ENCODE measurements at places on chromosomes 16 and 17.

DNA sequence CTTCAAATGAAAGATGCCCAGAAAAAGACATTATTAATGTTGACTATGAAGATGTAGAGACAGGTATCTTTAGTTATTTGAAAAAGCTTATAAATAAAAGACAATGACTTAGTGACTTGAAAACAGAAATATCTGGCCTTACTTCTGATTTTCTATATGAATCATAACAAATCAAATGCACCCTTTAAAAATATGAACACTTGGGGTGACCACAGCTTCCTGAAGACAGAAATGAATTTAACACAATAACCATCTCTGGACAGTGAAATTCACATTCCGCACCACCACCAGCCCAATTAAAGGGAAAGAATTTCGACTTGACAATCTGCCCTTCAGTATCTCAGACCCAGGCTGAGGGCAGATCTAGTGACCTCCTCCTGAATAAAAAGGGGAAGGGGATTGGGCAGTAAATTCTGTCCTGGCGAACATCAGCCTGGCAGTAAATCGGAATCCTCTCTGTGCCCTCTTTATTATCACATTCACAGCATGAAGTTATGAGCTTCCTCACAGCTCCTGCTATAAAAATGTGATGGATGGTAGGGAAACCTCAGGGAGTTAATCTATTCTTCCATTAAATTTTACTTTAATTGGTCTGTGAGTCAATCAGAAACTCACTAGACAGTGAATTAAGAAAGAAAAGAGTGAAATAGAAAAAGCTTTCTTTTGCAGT lies 131.5 kb downstream of the SNX11 start:
- no peak for DNase-seq

- peak; percentile 49 for DNase-seq
These were observed at the start of gene TBKBP1 for GRCh38 chr17:47693731-47694580. TSS of gene TBKBP1 (plus strand) at chr17:47694161. CDS start at chr17:47696113, 1,952 bp downstream.

- DNase-seq, result peak; percentile 86
These were observed 12.5 kb downstream of the NOB1 start for GRCh38 chr16:69741951-69742904.

DNA sequence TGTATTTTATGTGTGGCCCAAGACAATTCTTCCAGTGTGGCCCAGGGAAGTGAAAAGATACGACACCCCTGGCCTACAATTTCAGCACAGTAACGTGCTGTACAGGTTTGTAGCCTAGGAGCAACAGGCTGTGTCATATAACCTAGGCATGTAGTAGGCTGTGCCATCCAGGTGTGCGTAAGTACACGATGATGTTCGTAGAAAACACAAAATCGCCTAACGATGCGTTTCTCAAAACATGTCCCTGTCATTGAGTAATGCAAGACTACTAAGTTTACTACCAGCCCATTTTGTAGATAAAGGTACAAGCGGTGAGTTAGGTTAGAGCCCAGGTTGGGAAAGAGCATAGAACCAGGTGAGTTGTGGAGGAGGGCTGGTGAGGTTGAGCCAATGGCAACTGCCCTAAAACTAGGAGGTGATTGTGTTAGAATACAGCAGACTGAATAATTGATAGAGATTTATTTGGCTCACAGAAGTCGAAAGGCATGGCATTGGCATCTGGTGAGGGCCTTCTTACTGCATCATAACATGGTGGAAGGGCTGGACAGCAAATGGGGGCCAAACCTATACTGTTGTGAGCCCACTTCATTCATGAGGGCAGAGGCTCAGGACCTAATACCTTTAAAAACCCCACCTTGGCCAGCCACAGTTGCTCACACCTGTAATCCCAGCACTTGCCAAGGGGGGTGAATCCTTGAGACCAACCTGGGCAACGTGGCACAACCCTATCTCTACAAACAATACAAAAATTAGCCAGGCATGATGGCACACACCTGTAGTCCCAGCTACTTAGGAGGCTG lies 4.2 kb downstream of the EIF1 start:
- DNase-seq, result no peak

DNA sequence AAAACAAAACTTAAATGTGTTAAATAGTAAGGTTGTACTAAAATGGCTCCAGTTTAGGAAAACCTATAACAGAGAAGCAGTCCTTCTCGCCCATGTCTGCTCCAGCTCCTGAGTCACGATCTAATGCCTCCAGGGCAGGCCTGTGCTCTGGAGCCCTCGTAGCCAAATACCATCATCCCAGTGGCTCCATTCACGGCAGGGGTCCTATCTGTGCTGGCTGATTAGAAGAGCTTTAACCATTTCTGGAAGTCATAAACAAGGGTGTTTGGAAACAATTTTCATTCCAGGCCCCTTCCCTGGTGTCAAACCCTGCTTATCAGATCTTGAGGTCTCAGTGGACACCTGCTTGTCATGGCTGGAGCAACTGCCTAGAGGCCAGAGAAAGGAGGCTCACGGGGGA lies 336.9 kb downstream of the SOX9 start:
- no peak for DNase-seq

DNA sequence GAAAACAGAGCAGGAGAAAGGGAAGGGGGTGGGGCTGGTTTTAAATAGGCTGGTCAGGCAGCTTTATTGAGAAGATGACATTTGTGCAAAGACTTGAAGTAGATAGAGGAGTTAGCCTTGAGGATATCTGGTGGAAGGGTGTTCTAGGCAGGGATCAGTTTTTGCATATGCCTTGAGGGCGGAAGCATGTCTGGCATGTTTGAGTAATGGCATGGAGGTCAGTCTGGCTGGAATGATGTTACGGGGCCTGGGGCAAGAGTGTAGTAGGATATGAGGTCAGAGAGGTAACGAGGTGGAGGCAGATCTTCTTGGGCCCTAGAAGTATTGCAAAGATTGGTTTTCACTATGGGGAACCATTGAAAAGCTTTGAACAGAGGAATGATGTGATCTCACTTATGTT lies 4.8 kb downstream of the RABEP1 start:
- peak; percentile 52 for DNase-seq

GRCh38 chr17:32461853-32462617 lies 17.7 kb downstream of the PSMD11 start:
- peak; percentile 62 for DNase-seq

- DNase-seq, result no peak
These were observed 34.6 kb downstream of the NME2 start for GRCh38 chr17:51200846-51201245.

DNA sequence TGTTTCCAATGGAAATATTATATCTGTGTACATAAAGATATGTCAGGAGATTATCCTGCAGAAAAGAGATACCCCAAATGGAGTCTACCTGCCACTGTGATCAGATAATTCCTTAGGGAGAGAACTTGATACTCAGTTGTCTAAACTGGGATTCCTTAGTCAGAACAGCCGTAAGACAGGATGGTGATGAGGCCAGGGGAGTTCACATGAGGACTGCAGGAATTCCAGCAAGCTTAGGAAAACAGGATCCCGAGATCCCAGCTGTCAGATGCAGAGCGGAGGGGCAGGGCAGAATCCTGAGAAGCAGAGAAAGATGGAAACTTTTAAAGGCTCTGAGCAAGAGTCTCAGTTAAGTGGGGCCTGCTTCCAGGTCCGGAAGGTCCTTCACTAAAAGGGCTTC lies 4.7 kb downstream of the KRABD2 start:
- DNase-seq, result no peak

- no peak for DNase-seq
These were observed 1.6 kb upstream of the N4BP1 start for GRCh38 chr16:48611329-48612137.

GRCh38 chr17:41665566-41666236 lies 23.0 kb upstream of the EIF1 start:
- peak; percentile 77 for DNase-seq

DNA sequence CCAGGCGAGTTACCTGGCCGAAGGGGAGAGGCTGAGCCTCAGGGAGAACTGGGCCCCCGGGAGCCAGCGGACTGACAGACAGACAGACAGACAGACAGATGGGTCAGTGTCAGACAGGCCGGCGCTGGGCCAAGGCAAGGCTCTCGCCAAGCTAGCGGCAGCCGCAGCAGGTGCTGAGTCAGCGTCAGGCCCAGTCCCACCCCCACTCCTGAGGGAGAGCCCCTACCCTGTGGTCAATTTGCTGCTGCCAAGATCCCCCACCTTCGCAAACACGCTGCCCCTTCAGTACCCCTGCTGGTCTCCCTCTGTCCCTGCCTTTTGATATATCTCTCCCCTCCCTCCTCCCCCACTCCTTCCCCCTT lies 1.5 kb downstream of the FGF11 start:
- DNase-seq, result no peak

DNA sequence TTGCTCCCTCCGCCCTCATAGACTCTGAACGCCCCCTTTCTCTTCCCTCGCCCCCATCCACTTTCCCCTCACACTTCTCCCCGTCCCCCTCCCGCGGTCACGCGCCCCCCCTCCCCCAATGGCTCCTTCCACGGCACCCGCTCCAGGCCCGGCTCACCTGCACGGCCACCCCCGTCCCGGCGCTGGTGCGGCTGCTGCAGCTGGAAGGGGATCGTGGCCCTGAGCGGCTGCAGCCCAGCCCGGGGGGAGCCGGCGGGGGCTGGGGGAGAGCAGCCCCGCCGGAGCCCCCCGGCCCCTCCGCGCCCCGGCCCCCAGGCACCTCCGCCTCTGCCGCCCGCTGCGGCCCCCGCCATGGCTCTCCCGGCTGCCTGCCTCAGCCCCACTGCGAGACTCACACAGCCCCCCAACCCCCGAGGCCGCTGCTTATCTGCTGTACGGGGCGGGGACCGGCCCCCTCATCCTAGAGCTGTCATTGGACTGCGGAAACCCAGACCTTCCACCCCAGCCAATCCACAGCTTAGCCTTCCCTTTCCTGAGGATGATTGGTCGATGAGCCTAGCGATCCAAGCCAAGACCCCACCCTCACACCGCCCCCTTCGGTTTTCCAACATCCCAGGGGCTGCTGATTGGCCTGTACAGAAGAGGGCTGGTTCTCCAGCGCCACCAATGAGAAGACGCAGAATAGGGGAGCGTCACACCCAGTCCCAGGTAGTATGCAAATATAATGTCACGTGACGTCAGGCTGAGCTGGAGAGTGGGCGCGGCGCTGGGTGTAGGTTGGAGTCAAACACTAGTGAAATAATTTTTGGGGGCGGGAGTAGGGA lies at the start of gene FAM117A:
Gene FAM117A, minus strand, starts transcription at position 397 of the 824 bp plus-strand sequence. Its CDS starts 44 bp downstream, at position 353.
- peak; percentile 98 for DNase-seq

DNA sequence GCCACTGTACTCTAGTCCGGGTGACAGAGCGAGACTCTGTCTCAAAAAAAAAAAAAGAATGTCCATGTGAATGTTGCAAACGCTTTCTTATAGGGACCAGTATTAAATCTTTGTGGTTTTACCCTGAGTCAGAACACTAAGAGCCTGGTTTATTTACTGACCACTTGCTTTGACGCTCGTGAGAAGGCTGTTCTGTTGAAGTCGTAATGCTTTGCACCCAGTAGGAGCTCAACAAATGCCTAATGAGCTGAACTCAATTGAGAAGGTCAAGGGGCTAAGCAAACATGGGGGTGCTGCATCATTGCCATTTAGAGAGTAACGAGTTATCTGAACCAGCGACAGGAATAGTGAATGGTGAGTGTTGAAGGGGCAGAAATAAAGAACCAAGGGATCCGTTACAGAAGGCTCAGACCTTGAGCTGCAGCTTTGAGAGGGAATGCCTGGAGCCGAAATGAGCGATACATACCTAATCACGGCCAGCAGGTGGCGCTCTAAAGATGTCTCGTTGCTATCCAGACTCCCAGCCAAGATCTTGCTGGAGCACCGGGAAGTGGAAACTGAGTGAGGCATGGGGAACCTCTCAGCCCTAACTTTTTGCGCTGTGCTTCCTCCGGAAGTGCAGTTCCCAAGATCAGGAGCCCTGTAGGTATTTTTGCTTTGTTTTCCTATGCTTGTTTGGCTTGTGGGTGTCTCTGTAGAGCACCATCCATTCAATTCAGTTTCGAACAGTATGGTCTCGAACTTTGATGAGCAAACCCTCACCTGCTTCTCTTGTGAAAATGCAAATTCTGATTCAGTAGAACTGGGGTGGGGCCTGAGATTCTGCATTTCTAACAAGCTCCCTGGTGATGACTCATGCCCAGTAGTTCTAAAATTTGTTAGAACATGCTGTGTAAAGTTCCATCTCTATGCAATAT lies 12.6 kb upstream of the RNF222 start:
- peak; percentile 91 for DNase-seq

GRCh38 chr16:88195269-88195705 lies 187.5 kb upstream of the ZNF469 start:
- DNase-seq, result no peak

- no peak for DNase-seq
These were observed 24.5 kb downstream of the RCVRN start for GRCh38 chr17:9880582-9880999.
